ENCODE measurements at places on chromosomes 2 and 18.

- DNase-seq: no peak
Observed at GRCh38 chr2:208163489-208163888, at the start of gene CRYGA. Gene CRYGA (minus strand): TSS chr2:208163589. CDS start chr2:208163556, 33 bp downstream.

DNA sequence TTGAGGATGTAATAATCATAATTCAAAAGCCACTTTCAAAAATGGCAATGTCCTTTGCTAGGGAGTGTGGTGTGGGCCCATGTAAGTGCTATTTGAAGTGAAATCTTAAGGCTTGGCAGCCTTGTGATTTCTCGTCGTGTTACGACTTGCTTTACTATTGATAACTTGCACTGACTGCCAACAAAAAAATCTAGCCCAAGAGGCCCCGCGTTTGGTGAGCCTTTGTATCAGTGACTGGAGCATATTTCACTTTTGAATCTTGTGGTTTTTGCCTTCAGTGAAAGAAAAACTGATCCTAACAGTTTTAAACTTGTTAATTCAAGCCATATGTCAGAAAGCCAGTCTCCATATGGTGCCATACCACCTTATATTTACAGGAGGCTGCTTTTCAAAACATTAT, 248.0 kb downstream of the TMEM182 start:
- no peak for DNase-seq

DNA sequence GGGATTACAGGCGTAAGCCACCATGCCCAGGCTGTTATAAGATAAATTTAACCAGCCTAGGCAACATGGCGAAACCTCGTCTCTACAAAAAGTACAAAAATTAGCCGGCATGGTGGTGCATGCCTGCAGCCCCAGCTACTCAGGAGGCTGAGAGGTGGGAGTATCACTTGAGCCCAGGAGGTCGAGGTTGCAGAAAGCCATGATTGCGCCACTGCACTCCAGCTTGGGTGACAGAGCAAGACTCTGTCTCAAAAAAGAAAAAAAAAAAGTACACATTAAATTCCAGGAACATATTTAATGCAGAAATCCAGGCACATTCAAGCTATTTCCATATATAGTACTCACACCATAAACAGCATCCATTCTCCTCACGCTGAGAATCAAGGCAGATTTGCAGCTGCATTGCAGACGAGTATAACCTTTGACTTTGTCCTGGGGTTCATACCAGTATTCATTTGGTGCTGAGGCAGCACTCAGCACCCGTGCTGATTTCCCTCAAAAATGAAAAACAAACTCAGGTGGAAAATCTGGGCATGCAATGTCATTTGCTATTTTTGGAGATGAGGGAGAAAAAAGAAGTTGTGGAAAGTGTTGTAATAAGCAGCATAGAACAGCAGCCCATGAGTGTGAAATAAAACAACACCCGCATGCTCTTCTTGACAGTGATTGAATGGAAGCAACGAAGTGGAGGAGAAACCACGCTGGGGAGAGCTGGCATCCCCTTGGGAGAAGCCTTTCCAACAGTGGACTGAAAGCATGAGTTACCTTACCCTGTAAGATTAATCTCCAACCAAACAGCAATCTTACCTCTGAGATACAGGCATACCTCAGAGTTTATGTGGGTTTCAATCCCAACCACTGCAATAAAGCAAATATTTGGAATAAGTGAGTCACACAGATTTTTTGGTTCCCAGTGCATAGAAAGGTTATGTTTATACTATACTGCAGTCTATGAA, 46.8 kb upstream of the ANXA4 start:
- DNase-seq: no peak

GRCh38 chr2:74333175-74333574, 10.0 kb downstream of the SLC4A5 start:
- peak; percentile 42 for DNase-seq

DNA sequence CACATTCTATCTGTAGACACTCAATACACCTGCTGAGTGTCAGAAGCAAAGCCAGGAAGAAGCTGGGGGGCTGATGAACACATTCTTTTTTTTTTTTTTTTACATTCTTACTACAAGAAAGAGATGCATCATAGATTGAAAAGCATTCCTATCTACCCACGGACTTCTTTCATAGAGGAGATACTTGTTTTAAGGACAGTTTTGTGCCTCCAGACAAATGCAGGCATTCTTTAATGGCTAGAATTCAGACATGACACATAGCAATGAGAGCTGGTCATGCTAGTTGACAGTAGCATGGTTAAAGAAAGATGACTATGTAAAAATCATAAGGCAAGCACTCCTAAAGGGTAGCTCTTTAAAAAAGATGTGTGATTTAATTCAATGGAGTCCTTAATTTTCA, 110.2 kb downstream of the EPHA4 start:
- no peak for DNase-seq

GRCh38 chr2:204871231-204871953, 326.1 kb downstream of the PARD3B start:
- peak; percentile 30 for DNase-seq

DNA sequence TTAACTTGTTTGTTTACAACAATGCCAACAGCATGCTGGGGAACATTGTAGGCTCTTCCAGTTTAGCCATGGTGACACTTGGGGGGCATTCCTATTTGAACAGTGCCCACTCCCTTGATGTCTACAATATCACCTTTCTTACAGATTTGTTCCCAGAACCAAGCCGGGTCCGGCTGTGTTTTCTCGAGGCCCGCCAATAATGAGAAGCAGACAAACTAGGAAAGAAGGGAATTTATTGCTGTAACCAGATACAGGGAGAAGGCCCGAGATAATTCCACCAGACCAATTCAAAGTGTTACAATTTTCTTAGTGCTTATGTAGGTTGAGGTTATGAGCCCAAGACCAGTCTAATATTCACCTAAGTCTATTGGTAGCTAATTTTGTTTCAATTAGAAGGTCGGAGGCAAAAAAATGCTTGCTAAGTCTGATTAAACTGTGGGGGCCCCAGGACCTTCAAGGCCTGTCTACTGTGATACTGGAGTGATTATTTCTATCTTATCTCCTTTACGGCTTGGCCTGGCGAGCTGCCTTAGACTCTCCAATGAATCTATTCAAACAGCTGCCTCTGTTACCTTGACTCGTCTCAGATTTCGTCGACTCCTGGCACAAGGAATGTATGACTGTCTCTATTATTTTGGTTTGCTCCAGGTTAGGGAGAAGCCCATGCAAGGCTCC, 59.1 kb upstream of the PSME4 start:
- DNase-seq: no peak

DNA sequence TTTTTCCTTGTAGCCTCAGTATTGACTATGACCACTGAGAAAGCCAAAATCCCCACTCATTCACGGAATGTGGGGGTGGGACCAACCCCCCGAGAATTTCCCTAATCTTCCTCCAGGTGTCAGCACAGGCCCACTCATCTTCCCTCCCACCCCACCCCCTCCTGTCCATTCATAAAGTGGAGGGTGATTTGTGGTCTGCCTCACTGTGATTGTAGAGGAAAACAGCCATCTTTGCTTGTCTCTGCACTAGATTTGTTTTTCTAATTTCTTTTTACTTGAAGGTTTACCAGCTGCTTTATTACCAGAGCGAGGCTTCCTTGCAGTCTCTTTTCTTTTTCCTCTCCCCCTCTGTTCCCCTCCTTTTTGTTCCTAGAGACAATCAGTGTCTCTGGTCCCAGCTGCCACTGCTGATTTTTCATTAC, 171.8 kb downstream of the ICOS start:
- no peak for DNase-seq

DNA sequence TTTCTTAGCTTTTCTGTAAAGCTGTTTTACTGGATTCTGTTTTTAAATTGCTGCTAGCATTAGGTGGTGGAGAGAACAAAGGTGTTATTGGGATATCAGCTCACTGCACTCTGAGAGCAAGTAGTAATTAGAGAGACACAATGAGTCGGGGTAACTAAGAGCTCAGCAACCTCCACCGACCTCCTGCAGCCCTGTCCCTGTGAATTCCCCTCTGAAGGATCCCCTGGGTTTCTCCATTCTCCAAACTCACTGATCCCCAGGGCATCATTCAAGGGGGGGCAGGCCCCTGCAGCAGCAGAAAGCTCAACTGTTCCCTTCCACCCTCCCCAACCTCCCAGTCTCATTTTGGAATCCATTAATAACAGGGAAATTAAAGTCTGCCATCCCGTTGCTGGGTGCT, 73.0 kb downstream of the MTCL1 start:
- no peak for DNase-seq

DNA sequence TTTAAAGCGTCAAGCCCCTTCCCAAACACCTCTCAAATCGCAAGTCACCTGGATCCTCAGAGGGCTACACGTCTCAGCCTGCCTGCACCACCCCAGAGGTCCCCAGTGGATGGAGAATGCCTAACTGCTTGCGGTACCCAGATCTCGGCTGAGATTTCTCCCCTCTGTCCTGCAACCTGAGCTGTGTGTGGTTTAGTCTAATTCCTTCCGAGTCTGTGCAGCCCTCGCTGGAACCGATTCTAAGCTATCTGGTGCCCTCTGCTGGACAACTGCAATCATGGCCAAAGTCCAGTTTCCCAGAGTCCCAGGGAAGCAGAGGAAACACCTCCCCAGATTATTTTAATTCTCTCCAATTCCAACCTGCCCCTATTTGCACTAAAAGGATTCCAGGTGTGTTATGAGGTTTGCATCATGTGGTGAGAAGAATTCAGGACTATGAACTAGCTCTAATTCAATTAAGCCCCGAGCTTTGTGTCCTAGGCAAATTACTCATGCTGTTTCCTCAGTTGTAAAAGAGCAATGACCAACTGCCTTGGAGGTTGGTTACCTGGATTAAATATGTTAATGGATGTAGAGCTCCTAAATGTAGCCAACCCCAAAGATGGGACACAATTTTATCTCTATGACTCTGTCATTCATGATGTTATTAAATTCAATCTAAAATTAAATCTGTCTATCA, 276.1 kb upstream of the NCKAP5 start:
- DNase-seq: peak; percentile 66

DNA sequence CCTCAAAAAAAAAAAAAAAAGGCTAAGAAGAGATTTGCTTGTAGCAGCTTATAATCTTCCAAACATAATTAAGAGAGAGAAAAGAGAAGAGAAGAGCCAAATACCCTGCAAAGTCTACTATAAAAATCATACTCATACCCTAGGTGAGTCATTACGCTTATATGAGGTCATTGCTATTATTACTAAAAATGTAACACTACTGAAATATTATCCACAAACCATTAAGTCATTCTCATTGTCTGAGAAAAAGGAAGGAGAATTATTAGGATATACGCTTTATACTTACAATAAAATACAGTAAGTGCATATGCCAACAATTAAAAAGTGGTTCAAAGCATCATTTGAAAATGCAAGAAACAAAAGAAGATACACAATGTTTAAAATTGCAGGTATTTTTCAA, 66.5 kb downstream of the COLEC12 start:
- DNase-seq: no peak

- DNase-seq: no peak
Observed at GRCh38 chr2:64504774-64505720, 19.1 kb upstream of the AFTPH start.

- DNase-seq: no peak
Observed at GRCh38 chr18:70197026-70197425, 8.5 kb downstream of the RTTN start.

DNA sequence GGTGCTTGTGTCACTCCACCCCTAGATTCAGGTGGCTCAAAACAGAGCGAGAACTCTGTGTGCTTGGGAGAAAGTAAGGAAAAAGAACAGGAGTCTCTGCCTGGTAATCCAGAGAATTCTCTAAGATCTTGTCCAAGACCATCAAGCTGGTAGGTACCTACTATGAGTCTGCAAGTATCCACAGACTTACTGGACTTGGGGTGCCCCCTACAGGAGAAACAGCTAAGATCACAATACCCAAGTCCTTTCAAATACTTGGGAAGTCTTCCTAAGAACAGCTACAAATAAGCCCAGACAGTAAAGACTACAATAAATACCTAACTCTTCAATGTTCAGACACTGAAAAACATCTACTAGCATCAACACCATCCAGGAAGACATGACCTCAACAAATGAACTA, 1143.6 kb upstream of the ACVR2A start:
- DNase-seq: no peak

DNA sequence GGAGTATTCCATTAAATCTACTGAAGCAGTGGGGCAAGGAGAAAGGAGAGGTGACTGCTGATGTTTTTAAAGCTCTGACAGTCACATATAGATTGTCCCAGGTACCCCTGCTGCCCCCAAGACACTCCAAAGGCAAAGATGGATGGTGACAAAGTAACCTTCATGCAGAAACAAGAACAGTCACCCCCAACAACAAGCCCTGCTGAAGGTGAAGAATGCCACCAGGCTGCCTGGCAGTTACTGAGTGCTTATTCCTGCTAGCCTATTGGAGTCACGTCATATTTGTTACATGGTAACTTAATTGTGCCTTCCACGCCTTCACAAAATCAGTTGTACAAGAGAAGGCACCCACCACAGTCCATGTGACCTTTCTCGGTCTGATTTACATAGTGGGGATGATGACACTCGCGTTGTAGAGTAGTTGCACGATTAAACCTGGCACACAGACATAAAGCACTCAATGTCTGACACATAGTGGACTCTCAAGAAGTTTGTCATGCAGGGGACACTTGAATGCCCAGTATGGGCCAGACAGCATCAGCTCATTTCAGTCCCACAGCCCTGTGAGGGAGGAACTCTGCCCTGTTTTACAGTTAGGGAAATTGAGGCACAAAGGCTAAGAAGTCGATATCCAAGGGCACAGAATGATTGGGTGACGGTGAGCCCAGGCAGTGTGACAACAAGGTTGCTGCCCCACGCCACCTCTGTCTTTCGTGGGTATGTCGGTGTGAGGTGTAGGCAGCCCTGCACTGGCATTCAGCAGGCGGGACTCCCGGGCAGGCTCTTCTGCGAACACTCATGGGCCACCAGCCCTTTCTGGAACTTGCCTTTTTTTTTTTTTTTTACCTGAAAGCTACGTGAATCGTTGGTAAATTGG, 62.7 kb downstream of the ZCCHC2 start:
- DNase-seq: no peak

DNA sequence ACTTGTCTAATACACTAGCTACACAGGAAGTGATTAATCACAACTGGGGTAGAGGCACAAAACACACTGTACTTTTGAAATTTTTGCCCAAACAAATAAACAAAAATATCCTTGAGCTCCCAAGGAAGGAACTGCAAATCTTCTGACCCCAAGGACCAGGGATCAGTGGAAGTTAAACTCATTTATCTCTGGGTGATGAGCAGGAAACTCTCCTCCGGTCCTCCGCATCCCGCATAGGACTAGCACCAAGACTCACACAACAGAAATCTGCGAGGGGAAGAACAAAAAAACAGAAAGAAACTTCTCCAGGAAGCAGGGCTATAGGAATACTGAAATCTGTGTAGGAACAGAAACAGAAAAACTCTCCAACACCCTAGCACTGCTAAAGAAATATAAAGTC, 650.3 kb downstream of the DCDC2C start:
- no peak for DNase-seq

GRCh38 chr2:199861132-199861774, 10.3 kb upstream of the FTCDNL1 start:
- DNase-seq: no peak

DNA sequence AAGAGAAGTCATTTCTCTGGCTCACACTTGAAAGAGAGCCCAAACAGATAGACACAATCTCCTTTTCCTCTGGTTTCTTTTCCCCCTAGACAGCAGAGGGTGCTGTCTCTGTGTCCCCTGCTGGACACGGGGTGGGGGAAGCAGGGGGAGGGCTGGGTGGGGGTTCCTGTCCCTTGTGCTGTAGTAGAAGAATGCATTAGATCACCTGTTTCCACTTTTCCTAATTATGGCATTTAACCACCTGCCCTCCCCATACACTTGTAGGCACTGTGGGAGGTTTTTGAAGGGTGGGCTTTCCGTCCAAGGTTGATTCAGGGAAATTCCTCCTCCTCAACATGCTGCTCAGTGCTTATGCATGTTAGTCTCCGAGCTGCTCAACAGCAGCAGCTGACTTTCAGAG, 206.2 kb upstream of the EPAS1 start:
- DNase-seq: no peak

GRCh38 chr18:52598921-52599320, 258.9 kb downstream of the DCC start:
- DNase-seq: no peak

All from RPMI8226 (cell line).